ENCODE measurements at places on chromosomes 13 and 19. TPM values are rescaled to one million over a fixed set of nuclear protein-coding genes. Genes with fewer than 3 reads are reported as not detected.
A peak's percentile ranks its signal among the peaks of the same experiment; 100 is the strongest.

- no peak for DNase-seq
Measured at GRCh38 chr13:73922493-73923393, 211.5 kb downstream of the KLF12 start.

GRCh38 chr13:23644126-23644419 lies 73.9 kb downstream of the TNFRSF19 start:
- no peak for DNase-seq

GRCh38 chr13:106507560-106508274 lies 27.7 kb downstream of the EFNB2 start:
- no peak for DNase-seq

GRCh38 chr13:21458451-21458812 lies 671 bp downstream of the ZDHHC20 start:
- no peak for DNase-seq

- DNase-seq, result no peak
Measured at GRCh38 chr13:94212196-94212595, 267.3 kb downstream of the DCT start.

- DNase-seq, result no peak
Measured at GRCh38 chr13:49604570-49604969, 19.2 kb upstream of the RCBTB1 start.

DNA sequence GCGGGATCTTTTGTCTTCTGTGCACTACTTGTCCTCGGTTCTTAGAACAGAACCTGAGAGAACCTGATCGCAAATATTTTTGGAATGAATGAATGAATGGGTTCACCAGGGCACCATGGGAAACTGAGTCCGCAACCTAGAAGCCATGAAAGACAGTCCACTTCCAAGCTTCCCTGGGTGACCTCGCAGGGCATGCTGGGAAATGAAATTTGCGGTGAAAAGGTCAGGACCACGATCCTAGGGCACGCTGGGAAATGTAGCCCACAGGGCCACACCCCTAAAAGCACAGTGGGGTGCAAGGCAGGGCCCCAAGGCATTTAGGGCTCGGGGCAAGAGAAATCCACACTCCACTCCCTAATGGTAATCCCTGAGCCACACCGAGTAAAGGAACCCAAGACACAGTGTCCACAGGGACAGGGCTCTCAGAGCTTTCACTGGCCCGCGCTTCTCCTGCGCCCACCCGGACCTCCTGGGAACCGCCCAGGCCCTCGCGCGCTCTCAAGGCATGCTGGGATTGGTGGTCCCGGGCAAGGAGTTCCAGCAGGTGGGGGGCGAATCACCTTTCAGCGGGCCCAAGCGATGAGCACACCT lies 1.1 kb upstream of the PPP1R12C start:
- DNase-seq, result no peak

GRCh38 chr13:95536632-95537241 lies 15.8 kb upstream of the CLDN10 start:
- DNase-seq, result no peak

DNA sequence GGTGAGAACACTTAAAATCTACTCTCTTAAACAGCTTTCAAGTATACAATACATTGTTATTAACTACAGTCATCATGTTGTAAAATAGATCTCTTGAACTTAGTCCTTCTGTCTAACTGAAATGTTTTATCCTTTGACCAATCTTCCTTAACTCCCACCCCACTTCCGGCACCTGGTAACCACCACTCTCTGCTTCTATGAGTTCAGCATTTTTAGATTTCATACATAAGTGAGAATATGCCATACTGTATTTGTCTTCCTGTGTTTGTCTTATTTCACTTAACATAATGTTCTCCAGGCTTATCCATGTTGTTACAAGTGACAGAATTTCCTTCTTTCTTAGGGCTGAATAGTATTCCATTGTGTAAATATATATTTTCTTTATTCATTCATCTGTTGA lies 144.1 kb upstream of the TRPC4 start:
- no peak for DNase-seq

GRCh38 chr19:33684538-33685232 lies 62.9 kb downstream of the CHST8 start:
- DNase-seq, result no peak

DNA sequence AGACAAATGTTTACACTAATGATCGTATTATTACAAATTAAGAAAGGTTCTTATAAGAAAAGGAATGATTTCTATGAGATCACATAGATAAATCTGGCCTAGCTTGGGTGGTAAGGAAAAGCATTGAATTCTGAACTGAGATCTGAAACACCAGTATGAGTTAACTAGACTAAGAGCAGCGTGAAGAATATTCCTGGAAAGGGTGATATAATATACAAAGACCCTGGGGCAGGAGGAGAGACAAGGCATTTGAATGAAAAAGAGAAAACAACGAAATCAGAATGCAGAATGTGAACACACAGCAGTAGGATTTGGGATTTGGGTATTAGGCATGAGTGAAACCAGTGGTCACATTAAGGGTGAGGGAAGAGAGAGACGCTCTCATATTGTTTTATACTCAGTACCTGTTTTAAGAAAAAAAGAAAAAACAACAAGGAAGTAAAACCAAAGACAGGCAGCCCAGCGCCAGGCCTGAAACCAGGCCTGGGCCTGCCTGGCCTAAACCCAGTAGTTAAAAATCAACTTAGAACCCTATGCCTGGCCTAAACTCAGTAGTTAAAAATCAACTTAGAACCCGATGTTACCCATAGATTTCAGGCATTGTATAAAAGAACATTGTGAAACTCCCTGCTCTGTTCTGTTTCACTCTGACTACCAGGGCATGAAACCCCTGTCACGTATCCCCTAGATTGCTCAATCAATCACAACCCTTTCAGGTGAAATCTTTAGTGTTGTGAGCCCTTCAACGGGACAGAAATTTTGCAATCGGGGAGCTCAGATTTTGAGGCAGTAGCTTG lies 287.1 kb downstream of the ITGBL1 start:
- no peak for DNase-seq

GRCh38 chr13:113508521-113509254 lies 18.2 kb upstream of the DCUN1D2 start:
- peak; percentile 53 for DNase-seq

GRCh38 chr13:76300688-76301087 lies 585.5 kb downstream of the KCTD12 start:
- no peak for DNase-seq

GRCh38 chr13:28055357-28055756 lies 45.0 kb downstream of the FLT3 start:
- DNase-seq, result no peak

DNA sequence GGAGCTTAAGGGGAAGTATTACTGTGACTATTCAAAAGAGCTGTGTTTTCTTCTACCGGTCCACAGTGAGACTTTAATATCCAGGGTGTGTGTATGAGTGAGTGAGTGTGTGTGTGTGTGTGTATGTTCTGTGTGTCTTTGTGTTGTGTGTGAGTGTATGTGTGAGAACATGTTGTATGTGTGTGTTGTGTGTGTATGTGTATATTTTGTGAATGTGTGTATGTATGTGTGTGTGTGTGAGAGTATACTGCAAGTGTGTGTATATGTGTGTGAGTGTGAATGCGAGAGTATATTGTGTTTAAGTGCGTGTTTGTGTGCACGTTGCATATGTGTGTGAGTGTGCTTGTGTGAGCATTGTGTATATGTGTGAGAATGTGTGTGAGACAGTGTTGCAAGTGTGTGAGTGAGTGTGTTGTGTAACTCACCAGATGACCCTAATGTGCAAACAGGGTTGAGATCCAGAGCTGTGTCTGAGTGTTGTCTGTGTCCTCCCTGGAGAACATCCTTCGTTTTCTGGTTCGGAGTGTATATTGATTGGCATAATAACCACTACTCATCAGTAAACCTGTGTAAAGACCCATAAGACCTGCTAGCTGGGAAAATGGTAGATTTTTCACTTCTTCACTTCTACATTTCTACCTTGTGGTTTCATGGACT lies 101.1 kb upstream of the RNF113B start:
- DNase-seq, result no peak

DNA sequence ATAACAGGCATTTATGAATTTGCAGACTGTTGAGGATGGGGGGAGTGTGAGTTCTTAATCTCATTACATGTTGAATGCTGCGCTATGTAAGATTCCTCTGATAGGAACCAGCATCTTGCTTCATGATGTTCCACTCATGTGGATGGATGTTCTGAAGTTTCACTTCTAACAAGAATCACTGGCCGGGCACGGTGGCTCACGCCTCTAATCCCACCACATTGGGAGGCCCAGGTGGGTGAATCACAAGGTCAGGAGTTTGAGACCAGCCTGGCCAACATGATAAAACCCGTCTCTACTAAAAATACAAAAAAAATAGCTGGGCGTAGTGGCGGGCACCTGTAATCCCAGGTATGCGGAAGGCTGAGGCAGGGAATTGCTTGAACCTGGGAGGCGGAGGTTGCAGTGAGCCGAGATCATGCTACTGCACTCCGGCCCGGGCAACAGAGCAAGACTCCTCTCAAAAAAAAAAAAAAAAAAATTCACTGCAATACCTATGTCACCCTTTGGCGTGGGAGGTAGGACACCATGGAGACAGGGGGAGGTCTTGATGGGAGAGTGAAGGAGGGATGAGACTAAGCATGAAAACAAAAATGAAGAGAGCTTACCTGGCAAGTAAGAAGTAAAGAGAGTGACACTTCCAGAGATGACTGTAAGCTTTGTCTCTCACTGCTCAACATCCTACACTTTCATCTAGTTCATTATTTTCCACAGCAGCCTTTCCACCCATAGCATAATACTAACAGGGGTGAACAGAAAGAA lies 133.0 kb downstream of the DCT start:
- no peak for DNase-seq

DNA sequence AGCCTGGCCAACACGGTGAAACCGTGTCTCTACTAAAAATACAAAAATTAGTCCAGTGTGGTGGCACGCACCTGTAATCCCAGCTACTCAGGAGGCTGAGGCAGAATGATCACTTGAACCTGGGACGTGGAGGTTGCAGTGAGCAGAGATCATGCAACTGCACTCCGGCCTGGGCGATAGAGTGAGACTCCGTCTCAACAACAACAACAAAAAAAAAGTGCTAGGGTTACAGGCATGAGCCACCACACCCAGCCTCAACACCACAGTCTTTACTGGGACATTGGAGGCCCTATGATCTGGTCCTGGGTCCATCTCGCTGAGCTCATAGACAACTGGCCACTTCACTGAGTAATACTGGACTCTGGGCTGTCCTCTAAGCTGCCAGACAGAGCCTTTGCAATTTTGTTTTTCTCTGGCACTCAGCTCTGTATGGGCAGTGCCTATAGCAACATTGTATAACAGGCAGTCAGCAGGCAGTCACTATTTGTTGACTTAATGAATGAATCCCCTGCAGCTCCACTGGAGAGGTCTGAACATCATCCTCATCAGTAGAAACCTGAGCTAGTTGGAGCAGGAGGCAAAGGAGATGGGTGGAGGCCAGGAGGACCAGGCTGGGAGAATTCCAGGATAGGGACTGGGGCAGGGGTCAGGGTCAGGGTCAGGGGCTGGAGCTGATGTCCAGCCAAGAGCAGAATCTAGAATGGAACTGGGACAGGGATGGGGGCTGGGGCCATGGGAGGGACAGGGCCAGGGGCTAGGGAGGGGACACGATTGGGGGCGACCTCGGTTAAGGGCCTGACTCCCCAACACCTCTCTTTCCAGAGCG lies 8.1 kb downstream of the BLOC1S3 start:
- no peak for DNase-seq

- no peak for DNase-seq
Measured at GRCh38 chr19:9936326-9937000, at the start of gene OLFM2. OLFM2 (minus strand) TSS chr19:9936515; CDS start chr19:9936366, 149 bp downstream.

DNA sequence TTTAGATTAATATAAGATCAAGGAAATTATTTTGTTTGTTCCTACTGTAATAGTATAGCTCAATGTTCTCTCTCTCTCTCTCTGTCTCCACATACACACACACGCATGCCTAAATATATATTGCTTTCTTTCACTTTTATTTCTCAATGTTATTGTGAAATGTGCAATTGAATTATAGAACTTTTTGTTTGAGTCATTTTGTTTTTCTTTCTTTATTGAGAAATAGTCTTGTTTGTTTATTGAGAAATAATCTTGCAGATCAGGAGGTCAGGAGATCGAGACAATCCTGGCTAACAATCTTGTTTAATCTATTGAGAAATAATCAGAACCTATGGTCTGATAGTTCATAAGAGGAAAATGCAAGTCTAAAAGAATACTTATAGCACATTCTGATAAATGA lies 1581.3 kb downstream of the EFNB2 start:
- DNase-seq, result no peak

GRCh38 chr19:43524922-43525835 lies 1.8 kb downstream of the ETHE1 start:
- DNase-seq, result no peak

- no peak for DNase-seq
Measured at GRCh38 chr13:32261567-32261966, 53.6 kb downstream of the ZAR1L start.

GRCh38 chr13:41696163-41697003 lies 239.0 kb downstream of the RGCC start:
- no peak for DNase-seq

GRCh38 chr19:38221919-38222830 lies 1.8 kb downstream of the DPF1 start:
- DNase-seq, result no peak

DNA sequence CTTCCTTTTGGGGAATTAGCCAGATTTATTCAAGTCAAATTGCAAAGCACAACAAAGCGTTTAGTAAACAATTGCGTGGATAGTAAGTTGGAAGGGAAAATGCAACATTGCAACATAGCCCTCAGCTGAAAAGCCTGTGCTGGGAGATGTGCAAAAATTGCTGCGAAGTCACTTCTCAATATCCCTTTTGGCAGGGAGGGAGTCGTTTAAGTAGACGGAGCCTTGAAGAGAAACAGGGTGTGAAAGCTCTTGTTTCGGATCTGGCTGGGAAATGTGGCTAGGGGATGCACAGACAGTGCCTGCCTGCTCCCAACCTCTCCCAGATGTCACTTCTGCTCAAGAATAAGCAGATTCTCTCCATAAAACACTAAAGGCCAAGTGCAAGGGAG lies 56.8 kb downstream of the SLC7A1 start:
- DNase-seq, result no peak

The SOHLH2 gene
- not detected for total RNA-seq

The STOML3 gene
- total RNA-seq, result not detected

The ZNF468 gene
- total RNA-seq, result 16.0 TPM

The PSG6 gene
- not detected for total RNA-seq

The FXYD7 gene
- total RNA-seq, result 0.50 TPM

The NBEA gene
- total RNA-seq, result 10.9 TPM

The NALCN gene
- total RNA-seq, result 58.8 TPM

The STX10 gene
- 48.5 TPM for total RNA-seq

The ZNF320 gene
- 18.7 TPM for total RNA-seq

The PRTN3 gene
- total RNA-seq, result not detected

The POLD1 gene
- total RNA-seq, result 22.2 TPM

The CEACAM3 gene
- not detected for total RNA-seq

The ATP4A gene
- total RNA-seq, result not detected
